ENCODE measurements at places on chromosomes 6 and 20.

DNA sequence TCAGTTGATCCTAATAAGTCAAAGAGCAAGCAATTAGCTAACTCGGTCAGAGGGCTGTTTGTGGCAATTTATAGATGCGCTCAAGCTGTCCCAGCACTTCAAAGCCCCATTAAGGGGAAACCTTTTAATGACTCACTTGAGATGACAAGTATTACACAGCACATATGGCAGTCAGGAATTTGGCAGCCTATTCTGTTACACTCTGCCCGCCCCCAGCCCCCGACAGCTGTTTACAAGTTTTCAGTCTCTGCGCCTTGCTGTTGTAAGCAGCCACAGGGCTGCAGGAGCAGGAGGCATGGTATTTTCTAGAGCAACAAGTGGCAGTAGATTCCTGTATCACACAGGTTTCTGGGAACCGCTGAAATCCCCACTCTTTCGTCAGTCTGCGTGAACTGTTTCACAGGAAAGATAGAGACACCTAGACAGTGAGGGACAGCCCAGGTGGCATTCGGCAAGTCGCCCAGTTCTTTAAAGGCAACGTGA is 263.0 kb downstream of the FOXC1 start:
- DNase-seq: no peak

- DNase-seq: no peak
These were observed 28.0 kb upstream of the ZNF217 start for GRCh38 chr20:53621482-53622246.

DNA sequence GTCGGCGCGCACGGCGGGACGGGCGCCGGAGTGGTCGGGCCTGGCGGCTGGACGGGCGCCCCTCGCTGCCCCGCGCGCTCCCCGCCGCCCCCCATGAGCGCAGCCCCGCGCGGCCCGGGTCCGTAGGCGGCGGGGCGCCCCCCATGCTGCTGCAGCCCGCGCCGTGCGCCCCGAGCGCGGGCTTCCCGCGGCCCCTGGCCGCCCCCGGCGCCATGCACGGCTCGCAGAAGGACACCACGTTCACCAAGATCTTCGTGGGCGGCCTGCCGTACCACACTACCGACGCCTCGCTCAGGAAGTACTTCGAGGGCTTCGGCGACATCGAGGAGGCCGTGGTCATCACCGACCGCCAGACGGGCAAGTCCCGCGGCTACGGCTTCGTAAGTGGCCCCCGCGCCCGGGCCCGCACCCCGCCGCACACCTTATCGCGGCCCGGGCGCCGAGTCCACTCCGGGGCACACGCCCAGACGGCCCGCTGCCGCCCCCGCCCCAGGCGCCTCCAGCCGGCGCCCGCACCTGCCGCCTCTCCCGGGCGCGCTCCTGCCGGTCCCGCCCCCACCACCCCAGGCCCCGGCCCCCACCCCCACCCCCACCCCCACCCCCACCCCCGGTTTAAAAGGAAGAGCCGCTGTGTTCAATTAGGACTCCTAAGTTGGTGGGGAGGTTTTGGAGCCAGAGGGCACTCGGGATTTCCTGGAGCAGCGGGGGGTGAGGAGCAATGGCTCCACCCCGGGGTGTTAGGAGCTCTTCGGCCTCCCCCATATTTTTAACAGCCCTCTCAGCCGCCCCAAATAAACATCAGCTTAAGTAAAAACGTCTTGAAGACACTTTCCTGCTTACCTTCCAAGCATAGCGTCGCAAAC is 474 bp downstream of the RBM38 start:
- no peak for DNase-seq

- no peak for DNase-seq
These were observed 23.0 kb downstream of the ELOVL5 start for GRCh38 chr6:53325785-53326184.

DNA sequence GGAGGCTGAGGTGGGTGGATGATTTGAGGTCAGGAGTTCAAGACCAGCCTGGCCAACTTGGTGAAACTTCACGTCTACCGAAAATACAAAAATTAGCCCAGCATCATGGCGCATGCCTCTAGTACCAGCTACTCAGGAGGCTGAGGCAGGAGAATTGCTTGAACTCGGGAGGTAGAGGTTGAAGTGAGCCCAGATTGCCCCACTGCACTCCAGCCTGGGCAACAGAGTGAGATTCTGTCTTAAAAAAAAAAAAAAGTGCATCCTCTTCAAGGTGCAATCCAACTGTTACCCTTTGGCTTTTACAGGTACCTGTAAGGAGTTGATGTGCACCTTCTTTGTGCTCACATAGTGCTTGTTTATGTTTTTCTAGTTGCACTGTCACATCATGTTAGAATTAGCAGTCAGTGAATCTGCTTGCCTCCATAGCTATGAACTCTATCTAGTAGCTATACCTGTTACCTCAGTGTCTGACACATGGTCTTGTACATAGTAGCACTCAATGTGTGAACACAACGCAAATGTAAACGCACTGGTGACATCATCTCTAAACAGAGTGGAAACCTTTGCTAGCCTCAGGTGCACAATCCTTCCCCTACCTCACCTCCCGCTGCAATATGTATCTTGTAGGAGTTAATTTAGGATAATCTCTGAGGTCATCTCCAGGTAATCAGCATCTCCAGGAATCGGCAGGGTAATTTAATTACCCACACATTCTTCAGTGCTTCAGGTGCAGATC is 9.7 kb downstream of the MSH5 start:
- no peak for DNase-seq

DNA sequence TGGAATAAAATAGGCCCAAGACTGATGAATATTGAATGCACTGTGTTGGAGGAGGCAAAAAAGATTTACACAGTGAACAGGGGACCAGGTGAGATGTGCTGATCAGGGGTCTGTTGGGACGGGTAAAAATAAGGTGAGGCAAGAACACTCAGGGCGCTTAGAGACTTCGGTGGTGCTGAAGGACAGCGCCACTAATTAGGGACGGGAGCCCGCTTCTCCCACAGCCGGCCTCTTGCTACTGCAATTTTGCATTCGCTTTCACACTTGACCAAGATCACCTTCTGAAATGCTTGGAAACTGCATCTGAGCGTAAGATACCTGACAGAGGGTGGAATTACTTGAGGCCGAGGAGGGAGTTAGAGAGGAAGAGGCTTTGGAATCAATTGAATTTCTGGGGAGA is 7.3 kb downstream of the TFAP2D start:
- no peak for DNase-seq

GRCh38 chr6:42407379-42407778 is 44.3 kb downstream of the TRERF1 start:
- no peak for DNase-seq

GRCh38 chr6:104958178-104959025 is 1.5 kb downstream of the LIN28B start:
- DNase-seq: no peak

DNA sequence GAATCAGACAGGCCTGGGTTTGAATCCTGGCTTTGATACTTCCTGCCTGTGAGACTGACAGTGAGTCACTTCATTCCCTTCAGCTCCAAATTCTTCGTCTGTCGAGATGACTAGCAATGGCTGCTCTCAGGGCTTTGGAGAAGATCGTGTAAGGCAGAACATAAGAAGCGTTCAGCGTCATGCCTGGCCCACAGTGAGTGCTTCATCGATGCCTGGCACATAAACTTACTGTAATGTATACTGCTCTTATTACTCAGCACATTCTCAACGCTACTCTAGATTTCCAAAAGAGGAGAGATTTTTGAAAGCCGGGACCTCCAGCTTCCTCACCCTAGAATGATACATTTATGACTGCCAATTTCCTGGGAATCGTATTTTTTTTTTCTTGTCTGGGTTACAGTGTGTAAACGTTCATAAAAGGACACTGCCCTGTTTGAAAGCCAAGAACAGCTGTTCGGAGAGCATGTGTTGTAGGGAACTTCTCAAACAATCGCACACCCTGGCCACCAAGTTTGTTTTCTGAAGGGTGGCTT is 16.2 kb upstream of the BCAS1 start:
- no peak for DNase-seq

- DNase-seq: no peak
These were observed 5.1 kb downstream of the ELOVL2 start for GRCh38 chr6:11039040-11039439.

- DNase-seq: no peak
These were observed 202.5 kb downstream of the FOXA2 start for GRCh38 chr20:22381812-22382416.

DNA sequence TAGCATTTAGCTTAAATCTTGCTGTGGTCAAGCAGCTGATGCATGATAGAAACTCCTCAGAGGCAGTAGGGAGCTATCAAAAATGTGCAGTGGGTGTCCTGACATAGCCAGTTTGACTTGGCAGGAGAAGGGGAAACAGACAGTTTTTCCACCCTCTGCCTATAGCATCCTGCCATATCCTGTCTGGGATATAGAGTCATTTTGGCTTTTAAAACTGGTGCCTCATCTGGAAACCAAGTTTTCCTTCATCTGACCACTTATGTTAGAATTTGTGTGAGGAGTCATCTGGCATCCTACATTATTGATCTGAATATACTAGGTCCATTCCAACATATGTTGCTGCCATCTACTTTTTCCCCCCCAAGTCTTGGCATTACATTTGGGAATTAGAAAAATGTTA is 284.1 kb downstream of the CD109 start:
- DNase-seq: no peak

DNA sequence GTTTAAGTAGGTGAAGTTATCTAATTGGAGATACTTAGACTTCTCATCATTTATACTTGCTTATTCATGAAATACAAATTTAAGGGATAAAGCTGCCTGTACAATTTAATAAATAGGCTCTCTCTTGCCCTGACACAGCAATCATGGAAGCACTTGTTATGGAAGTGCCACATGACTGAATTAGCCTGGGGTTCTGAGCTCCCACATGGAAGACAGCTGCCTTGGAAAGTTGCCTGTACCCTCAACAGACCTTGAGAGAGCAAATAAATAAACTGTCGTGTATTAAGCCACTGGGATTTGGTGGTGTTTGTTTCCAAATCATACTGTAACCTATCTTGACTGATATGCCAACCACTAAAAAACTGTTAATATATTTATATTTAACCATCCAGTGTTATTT is 87.0 kb upstream of the RSPO3 start:
- DNase-seq: no peak

- no peak for DNase-seq
These were observed 87.1 kb upstream of the NT5E start for GRCh38 chr6:85362652-85363310.

- DNase-seq: no peak
These were observed 102.6 kb downstream of the SPTLC3 start for GRCh38 chr20:13111249-13111911.

GRCh38 chr6:138981416-138981815 is 6.6 kb downstream of the REPS1 start:
- DNase-seq: no peak

DNA sequence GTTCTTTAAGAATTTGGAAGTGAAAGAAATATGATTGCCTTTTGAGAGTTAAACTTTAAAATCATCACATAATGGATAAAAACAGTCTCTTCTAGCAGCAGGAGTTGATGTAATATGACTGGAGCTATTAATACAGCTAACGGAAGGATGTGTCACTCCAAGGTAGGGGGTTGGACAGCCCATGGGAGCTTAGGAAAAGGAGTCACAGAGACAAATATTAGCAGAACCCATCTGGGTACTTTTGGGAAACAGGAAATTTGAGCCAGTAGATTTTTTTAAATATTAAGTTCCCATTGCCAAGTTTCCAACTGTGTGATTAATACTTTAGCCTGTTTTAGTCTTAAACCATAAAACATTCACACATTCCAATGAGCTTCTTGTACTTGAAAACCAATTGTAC is 164.7 kb upstream of the RIMS1 start:
- DNase-seq: no peak

GRCh38 chr6:50952092-50952907 is 133.6 kb downstream of the TFAP2B start:
- DNase-seq: no peak

- no peak for DNase-seq
These were observed 40.1 kb downstream of the ILRUN start for GRCh38 chr6:34656378-34657036.

DNA sequence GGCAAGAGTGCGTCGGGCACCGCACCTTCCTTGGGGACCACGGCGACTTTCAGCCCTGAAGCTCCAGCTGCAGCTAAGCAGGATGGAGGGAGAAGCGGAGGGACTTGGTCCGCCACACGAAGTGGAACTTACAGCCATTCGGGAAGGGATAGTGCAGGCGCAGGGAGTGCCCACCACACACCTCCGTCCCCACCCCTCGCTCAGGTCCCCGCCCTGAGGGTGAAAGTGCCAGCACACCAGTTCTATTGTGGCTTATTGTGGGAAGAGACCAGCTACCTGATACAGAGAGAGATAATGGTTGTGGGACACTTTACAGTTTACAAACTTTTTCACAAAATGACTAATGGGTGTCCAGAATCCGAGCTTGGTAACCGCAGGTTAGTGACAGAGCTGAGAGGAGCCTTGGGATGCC is 76.1 kb downstream of the IRF4 start:
- DNase-seq: no peak

DNA sequence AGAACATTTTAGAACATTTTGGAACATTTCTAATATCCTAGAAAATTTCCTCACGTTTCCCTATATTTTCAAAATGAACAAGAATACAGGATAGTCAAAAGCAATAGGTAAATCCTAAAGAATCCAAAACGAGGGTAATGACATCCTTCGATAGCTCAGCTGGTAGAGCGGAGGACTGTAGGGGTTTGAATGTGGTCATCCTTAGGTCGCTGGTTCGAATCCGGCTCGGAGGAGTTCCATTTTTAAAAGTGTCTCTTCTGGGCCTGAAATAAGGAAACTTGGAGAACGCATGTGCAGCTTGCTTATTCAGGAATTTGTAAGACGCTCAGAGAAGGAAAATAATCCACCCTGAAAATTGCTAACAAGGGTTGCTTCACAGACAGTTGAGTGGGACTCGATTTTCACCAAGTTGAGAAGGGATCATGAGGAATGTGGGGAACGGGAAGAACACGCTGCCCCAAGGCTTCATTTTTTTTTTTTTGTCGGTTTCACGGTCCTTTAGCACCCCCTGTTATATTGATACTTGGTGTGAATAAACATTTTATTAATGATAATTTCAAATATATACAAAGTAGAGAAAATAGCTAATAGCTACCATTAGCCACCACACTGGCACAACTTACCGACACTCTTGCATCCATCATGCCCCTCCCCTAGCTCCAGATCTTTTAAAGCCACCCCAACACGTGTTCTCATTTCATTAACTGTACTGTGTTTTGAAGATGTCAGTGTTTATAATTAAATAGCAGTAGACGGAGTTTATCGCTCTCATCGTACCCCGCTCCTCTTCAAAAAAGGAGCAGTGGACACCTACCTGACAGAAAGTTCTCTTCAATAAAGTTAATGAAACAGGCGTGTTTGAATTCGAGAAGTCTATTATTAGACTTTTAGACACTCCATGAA is 1.8 kb upstream of the ABT1 start:
- DNase-seq: no peak

Data from T follicular helper cell (primary cell).